ENCODE measurements at places on chromosomes 16 and 17.

GRCh38 chr17:68694791-68695485 is 93.8 kb upstream of the FAM20A start:
- no peak for DNase-seq

GRCh38 chr16:88719267-88719932 is 13.1 kb downstream of the CTU2 start:
- DNase-seq: no peak

- DNase-seq: no peak
These were observed 729 bp downstream of the P2RX5 start for GRCh38 chr17:3695129-3695722.

DNA sequence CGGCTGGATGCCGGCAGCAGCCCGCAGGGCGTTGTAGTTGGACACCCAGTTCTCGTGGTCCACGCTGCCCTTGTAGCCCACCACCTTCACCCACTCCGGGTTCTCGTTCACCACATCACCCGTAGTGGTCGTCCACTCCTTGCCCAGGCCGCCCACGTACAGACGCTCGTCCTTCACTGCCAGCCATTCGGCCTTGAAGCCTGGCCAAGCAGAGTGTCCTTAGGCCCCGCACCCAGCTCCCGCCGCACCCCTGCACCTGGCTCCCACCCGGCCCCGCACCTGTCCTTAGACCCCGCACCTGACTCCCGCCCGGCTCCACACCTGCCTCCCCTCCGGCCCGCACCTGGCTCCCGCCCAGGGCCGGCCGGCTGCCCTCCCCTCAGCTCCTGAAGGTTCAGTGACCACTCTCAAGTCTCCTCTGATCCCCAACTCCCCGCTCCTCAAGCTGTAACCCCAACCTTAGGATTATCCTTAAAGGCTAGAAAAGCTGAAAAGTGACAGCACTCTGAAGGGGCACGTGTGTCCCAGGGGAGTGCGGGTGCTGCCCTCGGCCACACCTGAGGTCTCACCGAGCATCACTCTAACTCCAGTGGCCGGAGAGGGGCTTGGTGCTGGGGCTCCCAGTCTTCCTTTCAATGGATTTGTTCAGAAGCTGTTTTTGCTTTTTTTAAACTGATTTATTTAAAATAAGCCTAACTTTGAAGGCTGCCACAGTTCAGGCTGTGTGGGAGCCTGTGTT is 14.4 kb downstream of the CANT1 start:
- DNase-seq: peak; percentile 43

DNA sequence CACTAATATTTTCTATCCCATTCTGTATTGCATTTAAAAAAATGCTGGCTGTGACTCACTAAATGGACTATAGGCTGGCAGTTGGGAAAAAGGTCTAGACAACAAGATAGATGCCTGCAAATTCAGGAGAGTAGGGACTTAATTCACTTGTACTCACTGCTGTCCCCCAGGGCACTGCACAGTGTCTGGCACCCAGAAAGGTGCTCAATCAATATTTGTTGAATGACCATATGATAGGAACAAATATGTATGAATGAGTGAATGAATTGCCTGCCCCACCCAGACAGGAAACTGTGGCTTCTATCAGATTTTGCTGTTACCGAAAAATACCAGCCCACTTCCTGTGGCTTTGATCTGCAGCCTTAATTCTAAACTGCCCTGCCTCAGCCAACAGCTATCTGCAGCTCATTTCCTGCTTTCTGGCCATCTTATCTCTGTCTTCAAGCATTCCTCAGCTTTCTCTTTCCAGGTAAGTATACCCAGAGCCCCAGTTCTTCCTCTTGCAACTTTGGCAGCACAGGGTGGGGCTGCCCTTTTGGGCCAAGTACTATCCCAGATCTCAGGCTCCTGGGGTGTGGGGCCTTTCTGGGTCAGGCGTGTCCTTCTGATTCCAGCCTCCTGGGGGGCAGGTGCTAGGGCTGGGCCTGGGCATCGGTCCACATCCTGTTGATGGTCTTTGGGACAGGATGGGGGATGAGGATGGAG is 15.3 kb upstream of the TNS4 start:
- no peak for DNase-seq

DNA sequence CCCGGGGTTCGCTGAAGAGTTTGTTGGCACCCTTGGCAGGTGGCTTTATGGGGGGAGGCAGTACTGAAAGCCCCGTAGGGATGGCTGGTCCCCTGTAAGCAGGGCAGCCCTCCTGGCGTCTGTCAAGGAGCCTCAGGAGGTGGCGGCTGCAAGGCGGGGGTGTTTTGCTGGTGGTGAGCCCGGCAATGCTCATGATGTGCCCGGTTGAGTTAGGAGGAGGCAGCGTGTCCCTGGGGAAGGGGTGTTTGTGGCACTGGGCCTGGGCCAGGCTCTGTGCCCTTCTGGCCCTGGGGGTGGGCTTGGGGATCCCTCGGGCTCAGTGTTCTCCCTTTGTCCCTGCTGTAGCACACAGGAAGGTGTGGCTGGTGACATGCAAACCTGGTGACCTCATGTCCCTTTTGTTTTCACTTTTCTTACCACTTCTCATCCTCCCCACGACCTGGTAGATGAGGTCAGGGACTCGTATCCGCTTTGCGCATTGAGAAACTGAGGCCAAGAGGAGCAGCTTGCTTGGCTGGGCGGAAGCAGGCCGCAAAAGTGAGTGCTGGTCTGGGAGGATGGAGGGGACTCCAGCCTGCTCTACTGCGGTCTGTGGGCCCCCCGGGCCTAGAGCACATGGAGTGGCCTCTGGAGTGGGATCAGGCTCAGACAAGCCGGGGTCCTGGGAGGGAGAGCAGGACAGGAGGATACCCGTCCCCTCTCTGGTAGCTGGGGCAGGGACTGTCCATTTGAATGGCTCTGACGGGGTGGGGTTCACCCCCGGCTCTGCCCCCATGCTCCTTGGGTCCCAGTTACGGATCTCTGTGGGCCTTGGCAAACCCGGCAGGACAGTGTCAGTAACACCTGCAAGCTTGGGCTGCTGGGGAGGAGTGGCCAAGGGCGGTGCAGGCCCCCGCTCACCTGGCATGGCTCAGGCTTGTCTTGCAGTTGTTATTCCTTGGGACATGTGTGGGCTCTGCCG is 2.2 kb downstream of the SNN start:
- peak; percentile 78 for DNase-seq

- DNase-seq: no peak
These were observed 2.7 kb upstream of the AMFR start for GRCh38 chr16:56428091-56428490.

- no peak for DNase-seq
These were observed 624 bp downstream of the G6PC3 start for GRCh38 chr17:44071198-44071520.

DNA sequence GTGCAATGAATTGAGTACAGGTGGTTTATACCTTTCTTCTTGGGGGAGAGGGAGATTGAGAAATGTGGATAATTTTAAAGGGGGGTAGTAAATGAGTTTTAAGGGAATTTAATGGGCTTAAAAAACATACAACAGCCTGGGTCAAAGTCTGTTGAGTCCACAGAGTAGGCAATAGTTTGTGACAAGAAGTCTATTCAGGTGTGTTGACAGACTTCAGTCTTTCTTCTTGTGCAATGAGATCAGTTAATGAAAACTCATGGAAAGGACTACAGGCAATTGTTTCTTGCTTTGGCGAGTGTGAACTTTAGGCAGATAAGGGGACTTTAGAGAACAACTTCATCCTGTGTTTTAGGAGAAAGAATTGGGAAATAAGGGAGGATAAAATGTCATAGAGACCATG is 507.8 kb upstream of the CA10 start:
- no peak for DNase-seq

GRCh38 chr17:79985943-79986391 is 49.7 kb downstream of the TBC1D16 start:
- DNase-seq: peak; percentile 12

DNA sequence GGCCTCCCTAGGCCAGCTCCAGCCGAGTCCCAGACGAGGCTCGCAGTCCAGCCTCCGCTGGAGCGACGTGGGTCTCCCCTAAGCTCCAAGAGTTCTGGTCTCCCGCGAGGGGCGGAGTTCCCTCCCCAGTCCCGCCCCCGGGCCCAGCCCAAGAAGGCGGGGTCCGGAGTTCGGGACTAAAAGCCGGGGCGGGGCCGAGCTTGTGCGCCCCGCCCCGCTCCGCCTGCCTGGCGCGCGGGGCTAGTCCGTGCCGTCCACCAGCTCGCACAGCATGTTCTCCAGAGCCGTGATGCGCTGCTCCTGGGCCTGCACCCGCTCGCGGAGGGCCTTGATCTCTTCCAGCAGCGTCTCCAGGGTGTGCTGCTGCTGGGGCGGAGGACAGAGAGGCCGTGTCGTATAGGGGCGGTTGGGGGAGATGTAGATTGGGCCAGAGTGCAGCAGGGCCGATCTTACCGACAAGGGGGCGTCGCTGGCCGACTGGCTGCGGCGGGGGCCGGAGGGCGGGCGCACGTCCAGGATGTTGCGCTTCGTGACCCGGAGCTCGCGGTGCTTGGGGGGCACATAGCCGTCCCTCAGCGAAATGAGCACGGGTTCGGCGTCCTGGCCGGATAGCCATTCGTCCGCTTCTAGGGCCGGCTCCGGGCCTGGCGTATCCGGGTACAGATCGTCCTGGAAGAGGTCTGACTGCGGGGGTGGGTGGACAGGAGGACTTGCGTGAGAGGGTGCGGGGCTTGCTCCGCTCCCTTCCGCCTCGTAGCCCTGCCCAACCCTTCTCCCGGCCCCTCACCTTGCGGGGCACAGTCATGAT is 7.0 kb downstream of the CORO6 start:
- peak; percentile 93 for DNase-seq

- DNase-seq: no peak
These were observed 120.3 kb downstream of the CHD9 start for GRCh38 chr16:53175118-53175517.

DNA sequence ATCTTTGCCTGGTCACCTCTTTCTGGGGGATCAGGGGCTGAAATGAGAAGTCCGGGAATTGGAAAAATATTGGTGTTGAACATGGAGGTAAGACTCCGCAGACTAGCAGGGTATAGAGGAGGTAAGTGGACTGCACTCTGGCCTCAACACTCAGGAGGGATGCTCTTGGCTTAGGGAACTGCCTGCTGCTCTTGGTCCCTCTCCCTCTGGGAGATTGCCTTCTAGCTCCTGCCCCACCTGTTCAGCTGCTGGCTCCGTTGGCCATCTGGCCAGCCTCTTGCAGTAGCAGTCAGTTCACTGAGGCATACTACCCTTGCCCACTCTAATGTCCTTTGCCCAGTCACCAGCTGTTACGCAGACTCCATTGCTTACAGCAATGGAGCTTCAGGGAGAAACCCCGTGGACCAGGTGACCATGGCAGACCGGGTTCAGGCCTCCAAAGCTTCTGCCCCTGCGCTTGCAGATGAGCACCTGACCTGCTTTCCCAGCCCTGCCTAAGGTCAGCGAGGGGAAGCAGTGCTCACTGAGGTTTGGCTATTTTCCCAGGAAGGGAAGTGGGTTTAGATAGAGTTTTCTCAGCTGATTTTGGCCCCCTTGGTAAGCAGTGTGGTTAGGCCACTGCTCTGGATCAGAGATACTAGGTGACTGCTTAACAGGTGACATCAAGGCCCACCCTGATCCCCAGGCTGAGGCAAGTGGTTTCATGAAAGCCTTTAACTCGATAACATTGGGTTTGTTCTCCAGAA is 11.9 kb downstream of the CDK5RAP3 start:
- no peak for DNase-seq

DNA sequence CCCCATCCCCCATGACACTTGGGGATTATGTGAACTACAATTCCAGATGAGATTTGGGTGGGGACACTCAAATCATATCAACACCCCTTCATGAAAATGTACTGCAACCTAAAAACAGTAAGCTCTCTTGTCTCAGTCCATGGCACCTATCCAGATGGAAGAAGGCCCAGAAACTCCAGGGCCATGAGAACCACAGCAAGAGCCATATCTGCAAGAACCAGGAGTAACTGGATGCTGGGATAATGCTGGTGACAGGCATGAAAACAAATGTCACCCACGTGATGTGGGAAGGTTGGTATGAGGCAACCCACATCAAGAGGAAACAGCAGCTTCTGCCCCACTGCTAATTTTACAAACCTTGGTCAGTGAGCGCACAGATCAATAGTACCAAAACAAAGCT is 400.1 kb upstream of the ERCC4 start:
- DNase-seq: no peak

DNA sequence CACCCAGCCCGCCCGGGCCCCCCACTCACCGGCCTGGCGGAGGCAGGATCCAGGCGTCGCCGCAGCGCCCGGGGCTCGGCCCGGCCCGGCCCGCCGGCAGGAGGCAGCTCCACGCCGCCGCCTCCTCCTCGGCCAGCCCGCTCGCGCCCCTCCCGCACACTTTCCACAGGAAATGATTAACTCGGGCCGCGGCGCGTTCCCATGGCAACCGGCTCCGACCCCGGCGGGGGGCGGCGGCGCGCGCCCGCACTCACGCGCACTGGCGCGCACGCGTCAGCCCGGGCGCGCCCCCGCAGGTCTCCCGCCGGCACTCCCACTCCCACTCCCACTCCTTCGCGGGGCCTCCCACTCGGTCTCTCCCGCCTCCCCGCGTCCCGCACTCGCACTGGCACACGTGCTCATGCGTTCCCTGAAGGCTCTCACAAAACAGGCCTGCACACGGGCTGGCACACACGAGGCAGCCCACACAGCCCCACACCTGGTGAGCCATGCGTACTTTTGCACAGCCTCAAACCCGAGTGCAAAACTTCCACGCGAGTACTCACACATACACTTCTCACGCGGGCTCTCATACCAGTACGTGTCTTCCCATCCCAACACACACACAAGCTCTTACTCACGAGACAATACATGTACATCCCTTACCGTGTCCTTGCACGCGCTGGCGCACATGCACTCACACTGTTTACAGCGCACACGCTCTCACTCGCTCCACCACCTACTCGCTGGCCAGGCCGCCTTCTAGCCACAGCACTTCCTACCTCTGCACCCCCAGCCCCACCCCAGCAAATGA is at the start of gene KIFC3:
TSS of gene KIFC3 (minus strand) at position 151 of the 793 bp plus-strand sequence. CDS start 4,248 bp downstream, outside the sequence.
- peak; percentile 98 for DNase-seq

DNA sequence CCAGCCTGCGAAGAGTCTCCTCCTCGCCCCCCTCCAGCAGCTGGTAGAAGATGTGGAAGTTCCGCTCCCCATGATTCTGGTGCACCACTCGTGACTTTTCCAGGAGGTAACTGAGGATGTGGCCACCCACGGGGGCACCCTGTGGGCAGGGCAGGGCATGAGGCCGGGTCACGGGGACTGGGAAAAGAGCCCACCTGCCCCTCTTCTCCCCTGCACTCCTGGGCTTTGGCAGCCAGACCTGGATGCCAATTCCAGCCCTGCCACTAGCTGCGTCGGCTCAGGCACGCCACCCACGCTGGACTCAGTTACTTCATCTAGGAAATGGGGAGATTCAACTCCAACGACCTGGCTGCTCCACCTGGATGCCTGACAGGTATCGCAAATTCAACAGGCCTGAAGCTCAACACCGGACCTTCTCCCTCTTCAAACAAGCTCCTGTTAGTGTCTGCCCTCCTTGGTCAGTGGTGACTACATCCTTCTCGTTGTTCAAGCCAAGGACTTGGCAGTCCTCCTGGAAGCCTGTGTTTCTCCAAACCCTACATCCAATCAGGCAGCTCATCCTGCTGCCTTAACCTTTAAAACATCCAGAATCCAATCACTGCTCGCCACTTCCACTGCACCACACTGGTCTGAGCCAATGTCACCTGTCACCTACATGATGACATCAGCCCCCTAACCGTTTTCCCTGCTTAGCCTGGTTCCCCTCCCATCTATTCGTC is 11.6 kb downstream of the MYO1C start:
- no peak for DNase-seq

GRCh38 chr17:69654981-69655855 is 240.7 kb downstream of the MAP2K6 start:
- DNase-seq: no peak

- DNase-seq: no peak
These were observed 446.0 kb upstream of the GOT2 start for GRCh38 chr16:59180083-59180476.

- DNase-seq: no peak
These were observed 721 bp upstream of the PCGF2 start for GRCh38 chr17:38748892-38749222.

Measured in aorta (tissue), 5 donors.